NCI-H2081 treated with DMSO at 0.1 percent for 48 hours (cell line): ENCODE measurements at places on chromosomes 6 and 20.

GRCh38 chr6:145814035-145814500 is 527 bp downstream of the FBXO30 start:
- DNase-seq, result no peak

GRCh38 chr20:4021906-4022305 is 6.5 kb upstream of the RNF24 start:
- DNase-seq, result no peak

DNA sequence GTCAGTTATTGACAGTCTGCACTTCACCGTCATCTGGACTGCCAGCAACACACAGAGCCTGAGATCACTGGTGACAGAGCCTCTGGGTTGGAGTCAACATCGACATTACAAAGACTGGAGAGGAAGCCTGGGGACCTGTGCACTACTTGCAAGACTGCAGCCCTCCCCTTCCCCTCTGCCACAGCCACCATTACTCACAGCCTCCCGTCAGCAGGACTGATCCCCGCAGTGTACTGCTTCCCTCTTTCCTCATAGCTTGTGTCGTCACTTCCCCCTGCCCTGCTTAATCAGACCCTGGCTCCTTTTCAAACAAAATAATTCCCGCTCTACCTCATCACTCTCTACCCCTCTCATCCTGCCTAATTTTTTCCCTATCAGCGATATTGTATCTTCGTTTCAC is 235.5 kb upstream of the KCNQ5 start:
- no peak for DNase-seq

DNA sequence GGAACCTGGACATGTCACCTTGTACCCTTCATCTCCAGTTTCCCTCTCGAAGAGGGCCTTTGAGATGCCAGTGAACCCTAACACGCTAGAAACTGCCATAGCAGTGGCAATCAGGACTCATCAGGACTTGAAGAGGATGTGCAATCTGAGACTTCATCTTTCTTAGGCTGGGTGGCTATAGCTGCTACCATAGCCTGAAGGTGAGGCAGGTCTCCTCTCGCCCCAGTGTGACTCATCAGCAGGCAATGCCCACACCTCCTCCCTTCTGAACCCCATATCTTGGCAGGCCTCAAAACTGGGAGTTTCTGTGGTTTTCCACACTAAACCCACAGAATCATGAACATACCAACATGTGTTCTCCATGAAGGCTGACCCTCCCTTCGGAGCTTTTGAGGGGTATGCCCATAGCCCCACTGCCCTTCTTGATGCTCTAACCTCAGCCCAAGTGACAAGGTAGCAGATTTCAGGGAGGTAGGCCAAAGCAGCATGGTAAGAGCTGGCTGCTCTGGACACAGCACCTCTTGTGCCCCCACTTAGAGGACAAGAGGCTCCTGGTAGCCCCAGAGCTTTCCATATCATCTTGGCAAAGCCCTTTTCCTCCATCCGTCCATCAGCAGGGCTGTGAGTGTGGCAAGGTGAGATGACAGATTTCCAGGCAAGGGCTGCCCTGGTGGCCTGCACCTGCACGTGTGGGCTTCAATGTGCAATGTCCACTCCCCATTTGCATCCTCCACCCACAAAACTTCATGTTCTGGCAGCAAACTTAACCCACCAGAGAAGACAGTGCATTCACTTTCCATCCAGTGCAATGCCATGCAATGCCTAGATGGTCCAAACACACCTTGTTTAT is 2.6 kb downstream of the BLCAP start:
- no peak for DNase-seq

- DNase-seq, result no peak
Observed at GRCh38 chr20:62241506-62241905, 3.2 kb downstream of the OSBPL2 start.

DNA sequence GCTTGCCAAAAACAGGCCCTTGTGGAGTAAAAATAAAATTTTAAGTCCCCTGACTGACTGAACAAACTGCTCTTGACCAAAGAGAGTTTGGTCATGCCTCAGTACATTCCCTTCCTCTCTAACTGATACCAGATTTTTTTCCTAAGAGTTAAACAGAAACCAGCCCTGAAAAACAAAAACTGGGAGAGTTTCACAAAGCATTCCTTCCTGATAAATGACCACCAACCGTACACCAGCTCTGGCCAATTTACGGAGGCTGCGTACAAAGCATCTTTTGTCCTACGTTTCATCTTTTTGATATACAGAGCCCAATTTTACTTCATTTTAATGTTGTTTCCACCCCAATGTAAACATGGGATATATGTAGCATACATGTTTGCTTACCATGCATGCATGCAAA is 477.4 kb upstream of the HTR1E start:
- DNase-seq, result no peak

GRCh38 chr20:45852326-45852725 is 4.9 kb downstream of the ACOT8 start:
- no peak for DNase-seq

DNA sequence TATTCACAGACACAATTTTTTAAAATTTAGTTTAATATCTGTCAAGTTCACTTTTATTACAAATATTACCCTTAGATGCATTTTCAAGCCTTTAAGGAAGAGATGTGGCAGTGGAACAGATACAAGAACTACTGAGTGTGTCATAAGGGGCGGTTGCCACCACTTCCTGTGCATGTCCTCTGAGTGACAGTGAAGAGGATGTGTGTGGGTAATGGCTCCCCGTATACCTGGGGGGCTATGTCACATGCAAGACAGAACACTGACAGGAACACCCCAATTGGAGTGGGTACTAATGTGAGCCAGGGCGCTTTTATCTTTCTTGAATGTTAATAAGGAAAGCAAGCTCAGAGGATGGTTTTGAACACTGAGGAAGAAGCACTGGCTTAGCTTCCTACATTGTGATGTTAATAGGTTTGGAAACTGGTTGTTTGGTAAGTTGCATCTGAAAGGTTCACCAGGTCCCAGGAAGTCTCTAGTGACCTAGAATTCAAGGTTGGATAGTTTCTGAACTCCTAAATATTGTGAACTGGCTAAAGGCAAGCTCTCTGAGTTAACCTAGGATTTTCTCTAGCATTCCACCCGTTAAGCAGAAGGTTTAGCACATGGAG is 83.4 kb upstream of the ASF1A start:
- no peak for DNase-seq

GRCh38 chr6:127879685-127880084 is 21.2 kb downstream of the THEMIS start:
- DNase-seq, result no peak

DNA sequence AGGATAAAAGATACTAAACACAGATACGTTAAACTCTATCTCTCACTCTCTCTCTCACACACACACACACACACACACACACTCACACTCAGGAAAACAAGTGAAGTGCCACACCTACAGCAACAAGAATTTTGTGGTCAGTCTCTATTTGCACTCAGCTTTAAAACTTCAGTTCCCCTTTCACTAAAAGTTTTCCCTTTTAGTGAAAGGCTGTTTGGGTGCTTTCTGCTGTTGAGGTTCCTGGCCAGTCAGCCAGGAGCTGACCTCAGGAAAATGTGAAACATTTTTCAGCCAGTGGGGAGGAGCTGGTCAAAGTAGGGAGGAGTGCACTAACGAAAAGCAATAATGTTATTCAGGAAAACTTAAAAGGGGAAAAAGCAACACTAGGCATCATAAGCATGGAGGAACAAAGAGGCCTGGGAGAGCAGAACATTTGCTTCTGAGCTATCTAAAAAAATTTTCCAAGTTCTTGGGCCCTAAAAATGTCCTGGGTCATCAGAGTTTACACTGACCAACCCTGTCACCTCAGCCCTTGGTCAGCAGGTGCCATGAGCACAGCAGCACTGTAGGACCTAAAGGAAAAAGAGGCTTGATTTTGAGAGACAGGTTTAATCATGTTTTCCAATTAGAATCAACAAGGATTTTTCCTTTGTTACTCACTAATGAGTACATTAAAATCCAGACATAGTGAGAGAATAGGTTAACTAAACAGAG is 30.7 kb upstream of the NT5E start:
- DNase-seq, result no peak

- no peak for DNase-seq
Observed at GRCh38 chr6:42217157-42217518, 523 bp downstream of the MRPS10 start.

- no peak for DNase-seq
Observed at GRCh38 chr6:31042806-31043205, 32.5 kb downstream of the MUC22 start.

- no peak for DNase-seq
Observed at GRCh38 chr20:37875460-37876175, 27.3 kb upstream of the VSTM2L start.

DNA sequence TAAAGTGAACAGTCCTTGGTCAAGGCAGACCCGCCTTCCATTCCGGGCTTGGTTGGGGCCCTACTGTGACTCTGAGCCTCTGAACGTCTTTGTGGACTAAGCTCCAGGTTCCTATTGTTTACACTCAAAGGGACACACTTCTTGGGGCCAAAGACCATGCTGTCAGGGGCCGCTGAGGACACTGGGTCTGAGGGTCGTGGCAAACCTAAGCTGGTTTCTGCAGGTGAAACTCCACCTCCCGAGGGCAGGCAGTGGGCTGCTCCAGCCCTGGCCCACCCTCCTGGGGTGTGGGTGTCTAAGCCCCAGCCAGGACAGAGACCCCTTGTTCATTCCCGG is 43.1 kb downstream of the DSTN start:
- DNase-seq, result no peak

DNA sequence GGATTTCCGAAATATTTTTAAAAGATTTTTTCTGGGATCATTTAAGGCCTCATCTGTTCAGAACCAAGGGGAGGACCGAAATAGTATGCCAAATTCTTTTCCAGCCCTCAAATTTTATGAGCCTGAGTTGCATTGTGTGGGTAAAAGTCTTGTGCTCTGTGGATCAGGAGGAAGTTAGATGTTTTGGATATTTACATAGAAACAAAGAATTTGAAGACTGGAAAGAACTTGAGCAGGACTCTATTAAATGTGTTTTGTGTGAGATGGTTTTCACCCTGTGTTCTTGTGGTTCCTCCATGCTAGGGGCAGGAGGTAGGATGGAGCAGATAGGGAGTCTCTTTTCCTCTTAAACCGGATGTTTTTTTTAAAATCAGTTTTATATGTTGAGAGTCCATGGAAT is 329.1 kb downstream of the LAMA2 start:
- DNase-seq, result no peak
